ENCODE measurements at places on chromosomes 4 and X.

DNA sequence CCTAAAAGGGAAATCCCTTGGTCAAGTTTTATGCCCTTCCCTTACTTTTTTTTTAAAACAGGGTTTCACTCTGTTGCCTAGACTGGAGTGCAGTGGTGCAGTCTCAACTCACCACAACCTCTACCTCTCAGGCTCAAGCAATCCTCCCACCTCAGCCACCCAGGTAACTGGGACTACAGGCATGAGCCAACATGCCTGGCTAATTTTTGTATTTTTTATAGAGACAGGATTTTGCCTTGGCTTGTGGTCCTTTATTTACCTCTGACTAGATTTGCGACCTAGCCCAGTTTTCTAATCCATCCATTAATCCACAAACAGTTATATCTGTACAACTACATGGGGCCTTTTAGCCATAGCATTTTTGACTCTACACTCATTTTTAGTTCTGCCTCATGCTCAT lies 23.7 kb downstream of the CDS1 start:
- no peak for DNase-seq

GRCh38 chr4:19224820-19225219 lies 1026.9 kb upstream of the SLIT2 start:
- DNase-seq = no peak

DNA sequence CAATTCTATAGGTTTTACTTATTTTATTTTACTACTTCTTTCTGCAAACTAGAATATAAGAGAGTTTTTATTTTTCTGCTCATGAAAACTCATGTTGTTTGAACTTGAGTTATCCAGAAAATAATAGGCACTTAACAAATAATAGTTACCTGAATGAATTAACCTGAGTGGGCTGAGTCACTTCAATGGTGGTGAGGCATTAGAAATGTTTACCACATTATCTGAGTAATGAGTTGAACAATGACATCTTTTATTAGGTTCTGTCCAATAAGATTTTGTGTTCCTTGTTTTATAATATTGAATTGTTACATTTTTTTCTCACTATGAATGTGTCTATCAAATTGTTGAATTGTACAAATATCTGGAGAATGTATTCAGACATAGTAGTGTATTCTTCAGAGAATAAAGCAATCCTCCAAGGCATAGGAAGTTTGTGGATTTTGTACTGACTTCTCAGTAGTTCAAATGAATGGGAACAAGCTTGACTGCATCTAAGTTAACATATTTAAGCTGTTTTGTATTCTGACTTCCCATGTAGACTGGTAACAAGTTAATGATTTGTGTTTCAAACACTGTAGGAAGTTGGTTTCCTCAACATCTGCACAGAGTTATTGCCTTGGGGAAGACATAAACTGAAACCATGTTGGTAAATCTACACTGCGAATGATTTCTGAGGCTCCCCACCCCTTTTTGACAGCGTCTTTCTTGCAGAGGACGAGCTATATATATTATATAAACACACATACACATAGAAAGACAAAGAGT lies 1808.9 kb upstream of the TENM3 start:
- no peak for DNase-seq

DNA sequence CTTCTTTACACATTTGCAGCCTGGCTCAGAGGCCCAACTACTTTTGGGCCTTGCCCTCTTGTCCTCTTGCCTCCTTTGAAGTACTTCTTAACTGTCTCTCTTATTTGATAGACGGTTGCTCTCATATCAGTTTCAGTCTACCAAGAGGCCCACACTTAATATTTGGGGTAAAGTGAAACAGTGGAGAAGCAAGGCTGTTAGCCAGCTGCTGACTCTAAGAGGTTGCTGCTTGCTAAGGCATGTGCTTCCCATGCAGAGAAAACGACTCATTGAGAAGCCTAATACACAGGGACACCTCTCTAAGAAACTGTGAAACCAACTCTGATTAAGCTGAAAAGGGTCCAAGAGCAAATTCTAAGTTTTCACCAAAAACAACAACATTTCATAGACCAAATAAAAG lies 94.6 kb downstream of the PPP3CA start:
- no peak for DNase-seq

Data from ecto neural progenitor cell (in vitro differentiated cells).